ENCODE measurements at places on chromosomes 7 and 10.

DNA sequence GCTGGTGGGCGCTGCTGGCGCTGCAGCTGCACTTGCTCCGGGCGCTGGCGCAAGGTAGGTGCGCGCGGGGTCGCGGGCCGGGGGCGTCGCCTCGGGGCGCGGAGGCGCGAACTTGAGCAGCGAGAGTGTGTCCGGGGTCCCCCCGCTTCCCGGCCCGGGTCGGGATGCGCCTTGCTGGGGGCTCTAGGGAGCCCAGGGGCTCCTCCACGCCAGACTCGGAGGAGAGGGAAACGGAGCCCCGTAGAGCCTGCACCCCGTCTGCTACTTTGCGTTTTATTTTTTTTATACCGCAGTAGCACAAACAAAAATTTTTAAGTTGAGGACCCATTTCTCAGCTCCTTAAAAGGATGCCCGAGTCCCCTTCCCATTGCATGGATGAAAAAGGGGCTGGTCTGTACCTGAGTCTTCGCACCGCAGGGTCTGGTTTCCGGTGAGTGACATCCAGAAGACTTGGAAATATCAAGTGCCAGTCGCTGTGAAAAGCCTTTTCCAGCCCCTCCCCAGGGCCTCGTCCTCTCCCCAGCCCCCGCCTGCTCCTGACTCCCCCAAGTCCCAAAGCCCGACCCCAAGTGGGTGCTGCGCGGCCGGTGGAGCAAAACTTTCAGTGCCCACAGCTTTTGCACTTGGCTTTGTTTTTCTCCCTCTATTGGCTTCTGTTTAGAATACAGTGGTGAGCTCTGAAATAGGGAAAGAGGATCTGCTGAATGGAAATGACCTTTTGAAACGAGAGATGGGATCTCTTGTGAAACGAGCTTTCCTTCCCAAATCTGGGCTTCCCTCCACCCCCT lies 973 bp downstream of the SDK1 start:
- DNase-seq: peak; percentile 59

DNA sequence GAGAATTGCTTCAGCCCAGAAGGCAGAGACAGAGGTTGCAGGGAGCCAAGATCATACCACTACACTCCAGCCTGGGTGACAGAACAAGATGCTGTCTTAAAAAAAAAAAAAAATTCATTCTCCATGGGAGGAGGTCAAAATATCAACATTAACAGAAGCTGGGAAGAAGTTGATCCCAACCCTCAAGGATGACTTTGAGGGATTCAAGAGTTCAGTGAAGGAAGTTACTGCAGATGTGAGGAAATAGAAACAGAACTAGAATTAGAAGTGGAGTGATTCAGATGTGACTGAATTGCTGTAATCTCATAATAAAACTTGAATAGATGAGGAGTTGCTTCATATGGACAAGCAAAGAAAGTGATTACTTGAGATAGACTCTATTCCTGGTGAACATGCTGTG lies 19.7 kb upstream of the RPEL1 start:
- no peak for DNase-seq

DNA sequence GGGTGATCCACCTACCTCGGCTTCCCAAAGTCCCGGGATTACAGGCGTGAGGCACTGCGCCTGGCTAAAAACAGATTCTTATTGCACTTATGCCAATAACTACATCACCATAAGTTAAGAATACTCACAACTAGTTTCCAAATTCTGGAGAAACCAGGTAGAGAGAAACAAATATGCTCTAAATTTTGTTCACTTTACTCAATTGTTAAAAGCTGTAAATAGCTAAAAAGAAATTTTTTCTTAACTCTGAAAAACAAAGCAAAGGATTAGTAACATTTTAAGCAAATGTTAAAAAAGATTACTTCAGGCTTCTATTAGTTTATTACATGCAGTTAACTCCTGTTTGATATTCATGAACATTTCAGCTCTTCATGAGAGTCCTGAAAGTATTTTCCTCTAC lies 28.3 kb upstream of the ZMIZ2 start:
- DNase-seq: no peak

- DNase-seq: no peak
Measured at GRCh38 chr7:137798073-137798763, 48.6 kb downstream of the DGKI start.

GRCh38 chr10:73113551-73113950 lies 3.3 kb downstream of the NUDT13 start:
- no peak for DNase-seq

DNA sequence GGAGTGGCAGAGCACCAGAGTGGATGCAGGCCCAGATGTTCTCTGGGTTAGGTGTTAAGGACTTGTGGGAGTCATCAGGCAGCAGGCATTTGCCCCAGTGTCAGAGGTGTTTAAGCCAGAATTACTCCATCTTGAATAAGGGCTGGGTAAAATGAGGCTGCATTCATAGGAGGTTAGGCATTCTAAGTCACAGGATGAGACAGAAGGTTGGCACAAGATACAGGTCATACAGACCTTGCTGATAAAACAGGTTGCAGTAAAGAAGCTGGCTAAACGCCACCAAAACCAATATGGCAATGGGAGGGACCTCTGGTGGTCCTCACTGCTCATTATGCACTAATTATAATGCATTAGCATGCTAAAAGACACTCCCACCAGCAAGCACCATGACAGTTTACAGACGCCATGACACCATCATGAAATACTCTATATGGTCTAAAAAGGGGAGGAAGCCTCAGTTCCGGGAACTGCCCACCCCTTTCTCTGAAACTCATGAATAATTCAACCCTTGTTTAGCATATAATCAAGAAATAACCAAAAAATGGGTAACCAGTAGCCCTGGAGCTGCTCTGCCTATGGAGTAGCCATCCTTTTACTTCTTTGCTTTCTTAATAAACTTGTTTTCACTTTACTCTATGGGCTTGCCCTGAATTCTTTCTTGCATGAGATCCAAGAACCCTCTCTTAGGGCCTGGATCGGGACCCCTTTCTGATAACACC lies 882 bp upstream of the LRRC61 start:
- no peak for DNase-seq

DNA sequence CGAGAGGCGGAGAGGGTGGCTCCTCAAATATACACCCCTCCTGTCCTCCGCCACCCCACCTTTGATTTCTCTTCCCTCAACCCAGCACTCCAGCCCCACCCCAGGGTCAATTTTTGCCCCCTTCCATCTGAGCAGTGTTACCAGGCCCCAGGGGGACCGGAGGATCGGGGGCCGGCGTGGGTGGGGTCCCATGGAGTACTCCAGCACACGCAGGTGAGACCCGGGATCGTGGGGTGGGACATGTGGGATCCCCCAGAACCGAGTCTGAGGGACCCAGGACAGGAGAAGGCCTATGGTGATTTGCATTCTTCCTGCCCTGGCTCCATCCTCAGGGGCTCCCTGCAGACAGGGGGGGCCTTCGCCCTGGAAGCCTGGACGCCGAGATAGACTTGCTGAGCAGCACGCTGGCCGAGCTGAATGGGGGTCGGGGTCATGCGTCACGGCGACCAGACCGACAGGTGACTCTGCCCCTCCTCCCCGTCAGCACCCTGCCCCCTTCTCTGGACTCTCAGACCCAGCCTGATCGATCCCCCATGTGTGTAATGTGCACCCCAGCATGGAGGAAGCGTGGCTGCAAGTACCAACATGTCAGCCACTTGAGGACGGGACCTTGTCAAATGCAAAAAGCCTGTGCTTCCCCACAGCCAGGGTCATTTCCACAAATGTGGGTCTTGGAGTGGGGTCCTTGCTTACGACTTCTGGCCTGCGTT lies 744 bp downstream of the TRIP6 start:
- DNase-seq: no peak

GRCh38 chr10:71475243-71475871 lies 78.6 kb downstream of the CDH23 start:
- DNase-seq: peak; percentile 52

- DNase-seq: peak; percentile 30
Measured at GRCh38 chr10:120394446-120394845, 62.6 kb upstream of the PLPP4 start.

GRCh38 chr7:24842449-24843241 lies 85.4 kb upstream of the GSDME start:
- peak; percentile 65 for DNase-seq

DNA sequence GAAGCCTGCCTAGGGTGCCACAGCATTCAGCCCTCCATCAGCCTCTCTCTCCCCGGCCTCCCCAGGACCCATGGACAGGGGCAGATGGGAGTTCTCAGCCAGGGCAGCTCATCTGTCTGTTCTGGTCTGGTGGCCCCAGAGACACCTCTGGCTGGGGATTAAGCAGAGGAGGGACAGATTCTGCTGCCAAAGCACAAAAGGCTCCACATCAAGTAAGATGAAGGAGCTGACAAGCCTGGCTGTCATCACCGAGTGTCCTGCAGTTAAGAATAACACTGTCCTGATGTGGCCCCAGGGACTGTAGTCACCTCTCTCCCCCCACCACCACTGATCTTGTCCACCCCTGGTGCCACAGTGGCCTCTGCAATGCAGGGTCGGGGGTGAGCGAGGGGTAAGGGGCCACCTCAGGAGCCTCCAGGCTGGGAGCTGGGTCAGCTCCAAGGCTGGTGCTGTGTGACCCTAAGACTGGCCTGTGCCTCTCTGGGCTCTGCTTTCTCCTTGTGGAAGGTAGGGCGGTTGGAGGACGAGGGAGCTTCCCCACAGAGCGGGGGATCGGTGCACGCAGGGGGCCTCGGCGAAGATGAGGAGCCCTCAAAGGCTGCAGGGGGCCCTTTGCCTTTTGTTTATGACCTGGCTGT lies 18.7 kb downstream of the C10orf105 start:
- no peak for DNase-seq

DNA sequence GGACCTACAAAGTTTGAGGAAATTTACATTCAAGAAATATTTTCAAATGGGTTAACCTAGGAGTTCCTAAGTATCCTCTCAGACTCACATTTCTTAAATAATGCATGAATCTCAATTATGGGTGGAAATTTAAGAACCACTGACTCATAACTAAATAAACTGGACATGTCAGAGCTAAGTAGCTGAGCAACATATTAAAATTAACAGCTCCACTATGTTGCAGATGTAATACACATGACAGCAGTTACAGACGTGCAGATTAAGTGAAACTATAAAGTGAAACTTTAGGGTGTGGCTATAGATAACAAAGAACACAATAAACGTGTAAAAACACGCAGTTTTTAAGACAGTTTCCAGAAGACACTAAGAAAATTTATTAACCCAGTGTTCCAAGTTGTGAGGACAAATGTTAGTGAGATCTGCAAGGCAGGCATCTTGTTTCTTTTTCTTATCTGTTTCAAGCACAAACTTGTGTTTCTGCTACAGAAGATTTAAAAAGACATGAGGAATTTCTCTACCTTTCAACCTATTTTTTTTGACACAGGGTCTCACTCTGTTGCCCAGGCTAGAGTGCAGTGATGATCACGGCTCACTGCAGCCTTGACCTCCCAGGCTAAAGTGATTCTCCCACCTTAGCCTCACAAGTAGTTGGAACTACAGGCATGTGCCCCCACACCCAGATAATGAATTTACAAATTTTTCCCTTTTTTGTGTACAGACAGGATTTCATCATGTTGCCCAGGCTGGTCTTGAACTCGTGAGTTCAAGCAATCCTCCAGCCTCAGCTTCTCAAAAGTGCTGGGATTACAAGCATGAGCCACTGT lies 25.3 kb downstream of the DNMBP start:
- no peak for DNase-seq

DNA sequence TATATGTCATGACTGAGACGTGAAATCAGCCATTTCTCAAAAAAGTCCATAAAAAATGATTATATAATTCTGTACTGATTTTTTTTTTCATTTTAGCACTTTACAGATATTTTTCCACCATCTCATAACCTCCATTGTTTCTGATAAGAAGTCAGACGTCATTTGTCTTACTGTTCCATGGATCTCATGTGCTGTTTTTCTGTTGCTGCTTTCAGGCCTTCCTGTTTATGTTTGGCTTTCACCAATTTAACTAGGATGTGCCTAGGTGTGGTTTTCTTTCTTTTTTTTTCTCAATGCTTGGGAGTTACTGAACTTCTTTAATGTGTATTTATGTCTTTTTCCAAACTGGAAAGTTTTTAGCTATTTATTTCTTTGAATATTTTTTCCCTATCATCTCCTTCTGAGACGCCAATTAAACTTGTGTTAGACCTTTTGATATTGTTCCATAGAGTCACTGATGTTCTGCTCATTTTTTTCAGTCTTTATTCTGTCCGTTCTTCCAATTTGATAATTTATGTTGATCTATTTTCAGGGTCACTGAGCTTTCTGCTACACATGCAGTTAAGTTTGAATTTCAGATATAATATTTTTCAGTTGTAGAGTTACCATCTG lies 43.3 kb downstream of the TAF3 start:
- DNase-seq: no peak

GRCh38 chr10:37710831-37711616 lies 146.4 kb downstream of the ZNF248 start:
- DNase-seq: no peak

DNA sequence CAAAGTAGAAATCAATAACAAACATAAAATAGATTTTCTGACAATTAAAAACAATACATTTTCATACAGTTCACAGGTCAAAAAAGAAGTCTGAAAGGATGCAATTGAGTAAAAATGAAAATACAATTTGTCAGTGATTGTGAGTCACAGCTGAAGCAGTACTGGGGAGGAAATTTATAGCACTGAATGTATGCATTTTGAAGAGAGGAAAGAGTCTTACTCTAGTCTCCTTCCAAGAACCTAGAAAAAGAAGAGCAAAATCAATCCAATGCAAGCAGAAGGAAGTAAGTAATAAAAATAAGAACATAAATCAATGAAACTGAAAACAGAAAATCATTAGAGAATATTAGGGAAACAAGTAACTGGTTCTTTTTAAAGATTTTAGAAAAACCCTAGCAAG lies 507.2 kb upstream of the IGFBP3 start:
- DNase-seq: no peak

DNA sequence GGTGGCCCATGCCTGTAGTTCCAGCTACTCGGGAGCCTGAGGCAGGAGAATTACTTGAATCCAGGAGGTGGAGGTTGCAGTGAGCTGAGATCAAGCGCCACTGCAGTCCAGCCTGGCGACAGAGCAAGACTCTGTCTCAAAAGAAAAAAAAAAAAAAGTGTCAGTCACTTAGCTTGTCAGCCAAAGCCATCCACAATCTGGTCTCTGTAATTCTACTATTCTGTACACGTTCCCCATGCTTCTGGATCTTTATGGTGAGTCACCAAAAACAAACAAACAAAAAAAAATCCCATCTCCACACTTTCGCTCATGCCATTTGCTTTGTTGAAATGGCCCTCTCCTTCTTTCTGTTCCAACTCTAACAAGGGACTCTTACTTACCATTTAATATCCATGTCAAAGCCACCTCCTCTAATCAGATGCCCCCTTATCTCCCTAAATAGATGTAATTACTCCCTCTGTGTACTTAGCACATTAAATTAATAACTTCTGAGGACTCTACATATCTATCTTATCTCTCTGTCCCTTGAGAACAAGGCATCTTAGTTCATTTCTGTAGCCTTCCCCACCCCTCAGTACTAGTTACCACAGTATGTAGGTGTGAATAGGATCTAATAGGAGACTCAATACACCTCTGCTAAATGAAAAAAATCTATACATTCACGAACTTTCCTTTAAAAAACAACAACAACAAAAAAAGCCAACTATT lies 128.4 kb downstream of the ELMO1 start:
- DNase-seq: no peak

GRCh38 chr10:79933961-79934360 lies 14.9 kb downstream of the SFTPD start:
- DNase-seq: peak; percentile 7

GRCh38 chr10:77189520-77189919 lies 448.1 kb downstream of the KCNMA1 start:
- no peak for DNase-seq
